ENCODE measurements at places on chromosomes 5 and 9.

- no peak for DNase-seq
Measured at GRCh38 chr9:122354536-122355199, 16.2 kb upstream of the PTGS1 start.

- peak; percentile 59 for DNase-seq
Measured at GRCh38 chr5:72598401-72599064, 91.3 kb upstream of the ZNF366 start.

GRCh38 chr9:9924376-9924775 lies 688.4 kb downstream of the PTPRD start:
- no peak for DNase-seq

- DNase-seq, result no peak
Measured at GRCh38 chr5:173792781-173793547, 95.2 kb upstream of the CPEB4 start.

- DNase-seq, result no peak
Measured at GRCh38 chr5:4192111-4192510, 596.5 kb downstream of the IRX1 start.

- DNase-seq, result no peak
Measured at GRCh38 chr5:86884608-86885007, 266.9 kb downstream of the COX7C start.

GRCh38 chr9:136769710-136770191 lies 5.4 kb upstream of the LCN15 start:
- peak; percentile 67 for DNase-seq

DNA sequence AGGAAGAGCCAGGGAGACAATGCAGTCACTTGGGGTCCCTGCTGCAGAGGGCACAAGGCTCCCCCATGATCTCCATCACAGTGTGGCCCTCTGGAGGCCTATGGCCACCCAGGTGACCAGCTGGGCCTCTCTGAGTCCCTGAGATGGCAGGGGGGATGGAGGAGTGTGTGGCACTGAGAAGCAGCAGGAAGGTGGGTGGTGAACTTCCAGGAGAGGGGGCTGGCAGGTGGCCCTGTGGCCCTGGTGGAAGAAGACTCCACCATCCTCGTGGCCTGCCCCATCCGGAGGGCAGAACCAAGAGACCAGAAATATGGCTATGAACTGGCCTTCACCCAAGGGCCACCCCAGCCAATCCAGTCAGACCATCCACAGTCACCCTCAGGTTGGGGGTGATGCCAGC lies 31.7 kb upstream of the AFAP1L1 start:
- no peak for DNase-seq

- no peak for DNase-seq
Measured at GRCh38 chr9:82604947-82605656, 457.8 kb downstream of the RASEF start.

DNA sequence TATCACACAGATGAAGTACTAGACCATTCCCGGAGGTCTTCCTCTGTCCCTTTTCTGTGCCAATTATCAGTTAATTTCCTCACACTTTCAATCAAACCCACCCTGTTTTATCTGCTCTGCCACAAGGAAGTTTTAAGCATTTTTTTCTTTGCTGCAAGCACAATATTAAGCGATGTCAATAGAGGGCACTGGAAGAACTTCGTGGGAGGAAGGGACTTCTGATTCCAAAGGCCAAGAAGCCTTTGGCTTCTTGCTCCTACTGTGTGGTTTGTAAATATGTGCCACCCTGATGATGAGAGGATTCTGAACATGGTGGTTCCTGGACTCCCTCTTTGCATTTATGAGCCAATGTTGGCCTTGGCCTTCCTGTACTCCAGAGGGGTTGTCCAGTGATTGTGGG lies 1712.5 kb upstream of the C9orf72 start:
- no peak for DNase-seq

GRCh38 chr5:82812575-82812974 lies 264.6 kb downstream of the TMEM167A start:
- no peak for DNase-seq

DNA sequence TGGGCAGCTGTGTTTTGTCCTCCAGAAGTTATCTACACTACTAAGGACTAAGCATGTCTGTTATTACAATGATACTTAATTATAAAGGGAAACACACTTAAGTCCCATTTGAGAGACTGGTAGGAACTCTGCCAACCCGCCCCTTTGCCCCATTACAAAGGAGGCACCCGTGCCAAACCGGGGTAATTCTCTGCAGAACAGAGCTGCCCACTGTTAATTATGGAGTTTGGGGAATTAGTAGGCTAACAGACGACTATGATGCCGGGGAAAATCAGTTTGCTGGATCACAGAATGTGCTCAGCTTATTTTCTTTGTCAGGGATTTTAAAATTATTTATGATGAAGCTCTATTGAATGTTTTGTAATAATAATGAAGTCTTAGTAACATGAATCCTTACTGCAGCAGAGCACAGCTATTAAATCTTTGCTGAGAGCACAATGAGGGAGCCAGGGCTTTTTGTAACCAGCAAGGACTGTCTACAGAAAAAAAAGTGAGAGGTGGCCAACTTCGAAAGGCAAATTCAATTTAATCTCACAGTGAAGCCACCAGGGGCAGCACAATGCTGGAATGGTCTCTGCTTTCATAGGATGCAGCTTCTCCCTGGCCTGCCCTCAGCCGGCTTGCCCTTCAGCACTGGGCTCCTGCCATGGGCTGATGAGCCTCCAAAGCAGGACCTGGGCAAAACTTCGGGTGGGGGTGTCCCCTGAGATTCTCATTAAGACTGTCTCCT lies 134.5 kb downstream of the GNAQ start:
- DNase-seq, result no peak

DNA sequence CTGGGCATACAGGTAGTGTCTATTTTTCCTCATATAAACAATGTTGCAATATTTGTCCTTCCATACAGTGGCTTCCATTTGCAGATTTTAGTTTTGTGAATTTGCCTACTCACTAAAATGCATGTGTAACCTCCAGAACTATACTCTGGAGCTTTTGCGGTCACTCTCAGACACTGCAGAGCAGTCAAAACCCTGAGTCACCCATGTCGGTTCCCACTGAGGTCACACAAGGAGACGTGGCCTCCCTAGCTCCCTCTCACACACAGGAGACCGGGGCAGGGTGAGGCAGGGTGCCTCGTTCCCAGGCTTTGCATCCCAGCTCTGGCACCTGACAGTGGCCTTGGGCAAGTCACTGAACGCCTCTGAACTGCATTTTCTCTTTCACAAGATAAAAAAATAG lies 55.5 kb upstream of the ZNF354A start:
- DNase-seq, result peak; percentile 11

DNA sequence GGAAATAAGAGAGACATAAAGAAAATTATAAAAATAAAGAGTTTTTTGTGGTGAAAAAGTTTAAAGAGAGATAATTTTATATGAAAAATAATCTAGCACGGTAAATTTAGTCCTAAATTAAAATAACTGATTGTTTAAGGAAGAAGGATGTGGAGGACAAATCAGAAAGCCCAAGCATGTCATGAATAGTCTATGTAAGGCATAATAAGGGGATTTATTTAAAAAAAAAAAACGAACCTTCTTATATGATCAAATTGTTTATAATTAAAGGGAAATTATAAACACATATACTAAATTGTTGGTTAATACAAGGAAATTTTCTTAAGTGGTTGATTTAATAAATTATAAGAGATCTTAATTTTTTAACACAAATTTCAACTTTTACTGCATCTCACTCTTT lies 551.8 kb upstream of the TYRP1 start:
- DNase-seq, result no peak
